ENCODE measurements at places on chromosomes 2 and 18.

DNA sequence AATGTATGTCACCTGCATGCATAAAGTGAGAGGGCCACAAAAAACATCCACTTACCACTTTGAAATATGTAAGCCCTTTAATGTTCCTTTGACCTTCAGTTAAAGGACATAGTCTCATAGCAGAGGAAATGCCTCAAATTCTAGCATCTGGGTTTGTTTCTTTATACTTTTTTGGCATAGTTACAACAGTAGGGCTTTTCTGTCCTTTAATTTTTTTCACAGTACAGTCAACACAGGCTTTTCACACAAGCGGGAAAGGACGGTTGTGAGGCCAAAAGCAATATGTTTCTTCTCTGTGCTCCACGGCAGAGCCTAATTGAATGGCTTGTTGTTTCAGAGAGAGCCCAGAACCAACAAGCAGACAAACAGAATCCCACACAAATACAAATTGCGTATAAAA, 57.6 kb downstream of the CRIM1 start:
- peak; percentile 44 for DNase-seq

DNA sequence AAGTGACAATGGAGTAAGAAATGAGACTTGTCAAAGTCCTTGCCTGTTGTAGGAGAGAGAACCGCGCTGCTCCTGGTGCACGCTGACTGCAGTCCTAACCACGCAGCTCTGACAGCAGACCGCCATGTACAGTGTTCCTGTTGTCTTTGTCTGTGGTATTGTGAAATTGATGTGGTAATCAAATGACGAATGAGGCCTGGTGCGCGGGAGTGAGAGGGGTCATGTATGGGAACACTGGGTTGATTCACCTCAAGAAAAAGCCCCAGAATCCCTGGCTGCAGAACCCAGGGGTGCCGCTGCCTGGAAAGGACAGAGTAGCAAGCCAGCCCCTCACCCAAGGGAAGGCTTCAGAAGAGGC, 64.0 kb downstream of the INPP4A start:
- no peak for DNase-seq

DNA sequence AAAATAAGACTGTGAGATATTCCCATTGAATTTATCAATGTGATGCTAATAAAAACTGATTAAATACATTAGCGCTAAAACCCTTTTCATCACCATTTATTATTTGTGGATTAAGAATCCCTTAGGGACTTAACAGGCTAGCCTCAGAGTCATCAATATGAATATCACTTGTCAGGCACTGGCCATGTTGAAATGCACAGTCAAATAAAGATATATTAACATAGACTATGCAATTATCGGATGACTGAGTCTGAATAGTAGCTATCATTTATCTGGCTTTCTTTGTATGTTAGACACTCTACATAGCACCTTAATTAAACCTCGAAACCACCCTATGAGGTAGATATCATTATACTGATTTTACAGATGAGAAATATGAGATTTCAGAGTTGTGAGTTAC, 213.6 kb downstream of the RDH14 start:
- no peak for DNase-seq

DNA sequence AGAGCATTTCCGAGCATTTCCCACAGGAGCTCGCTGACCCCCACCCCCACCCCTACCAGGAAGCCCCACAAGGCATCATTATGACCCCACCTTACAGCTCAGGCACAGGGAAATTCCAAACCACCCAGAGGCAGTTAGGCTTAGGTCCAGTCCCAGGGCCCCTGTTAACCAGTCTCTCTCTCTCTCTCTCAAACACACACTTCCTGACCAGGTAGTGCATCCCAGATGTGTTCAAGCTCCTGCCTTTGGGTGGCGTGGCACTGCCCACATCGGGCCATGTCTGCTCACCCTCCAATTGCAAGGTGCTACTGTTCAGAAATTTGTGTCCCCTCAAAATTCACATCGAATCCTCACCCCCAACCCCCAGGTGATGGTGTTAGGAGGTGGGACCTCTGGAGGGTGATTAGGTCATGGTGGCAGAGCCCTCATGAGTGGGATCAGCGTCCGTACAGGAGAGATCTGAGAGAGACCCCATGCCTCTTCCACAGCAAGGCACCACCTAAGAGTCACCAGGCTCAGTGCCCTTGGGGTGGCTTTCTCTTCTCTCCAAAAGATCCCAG, 8.8 kb downstream of the COPS9 start:
- no peak for DNase-seq

DNA sequence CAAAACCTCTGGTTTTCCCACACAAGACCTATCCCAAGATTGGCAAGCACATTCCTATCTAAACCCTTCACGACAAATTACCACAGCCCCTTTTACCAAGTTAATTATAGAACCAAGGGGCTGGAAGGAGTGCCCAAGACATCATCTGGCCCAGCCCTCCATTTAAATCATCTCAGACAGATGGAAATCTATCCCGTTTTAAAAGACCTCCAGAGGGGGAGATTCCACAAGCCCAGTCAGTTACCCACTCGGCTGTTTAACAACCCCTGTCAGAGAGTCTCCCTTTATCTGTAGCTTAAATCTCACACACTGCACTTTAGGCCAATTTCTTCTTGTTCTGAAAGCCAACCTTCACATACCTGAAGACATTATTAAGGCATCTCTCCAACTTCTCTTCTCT, 179.1 kb upstream of the MEIS1 start:
- DNase-seq, result no peak

DNA sequence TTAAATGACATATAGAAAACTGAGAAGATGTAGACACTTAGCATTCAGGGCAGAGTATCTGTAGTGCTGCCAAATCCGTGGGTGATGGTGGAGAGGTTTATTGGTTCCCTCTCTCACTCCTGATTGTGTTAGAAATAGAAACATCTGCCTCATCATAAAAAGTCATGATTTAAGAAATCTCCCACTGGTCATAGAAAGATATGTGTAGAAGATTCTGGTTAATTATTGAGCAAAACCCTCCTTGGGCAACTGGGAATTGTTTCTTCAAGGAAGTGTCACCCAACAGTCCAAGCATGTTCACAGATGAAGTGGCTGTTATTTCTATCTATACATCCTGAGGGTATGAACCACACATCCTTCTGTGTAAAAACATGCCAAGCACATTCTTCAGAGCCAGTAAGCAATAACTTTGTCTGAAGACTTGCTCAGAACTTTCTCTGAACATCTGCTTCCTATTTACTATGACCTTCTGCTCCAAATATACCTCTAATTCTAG, 33.6 kb upstream of the CHRNA1 start:
- DNase-seq, result no peak

- DNase-seq, result no peak
Measured at GRCh38 chr2:195606179-195606578, 50.8 kb upstream of the SLC39A10 start.

GRCh38 chr2:191148281-191148680, 2.5 kb downstream of the STAT4 start:
- no peak for DNase-seq

DNA sequence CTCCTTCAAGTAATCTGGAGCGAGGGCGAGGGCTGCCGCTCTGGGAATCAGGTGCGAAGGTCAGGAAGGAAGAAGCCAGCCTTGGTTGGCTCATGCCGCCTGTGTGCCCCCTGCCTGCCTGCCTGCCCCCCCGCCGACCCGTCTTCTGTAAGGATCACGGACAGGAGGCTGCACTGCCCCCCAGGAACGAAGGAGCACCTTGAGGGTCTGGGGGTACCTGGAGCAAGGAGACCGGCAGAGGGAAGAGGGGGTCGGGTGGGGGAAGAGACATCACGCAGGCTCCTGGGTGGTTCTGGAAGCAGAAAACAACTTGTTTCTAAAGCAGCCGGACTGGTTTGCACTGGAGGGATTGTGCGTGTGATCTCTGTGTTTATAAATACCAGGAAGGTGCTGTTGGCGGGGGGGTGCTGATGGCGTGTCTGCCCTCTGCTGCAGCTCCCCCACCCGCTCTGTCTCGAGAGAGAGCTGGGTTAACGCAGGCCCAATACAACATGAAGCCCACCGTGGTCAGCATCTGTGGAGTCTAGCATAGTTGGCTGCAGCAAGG, 1.7 kb downstream of the FOSL2 start:
- no peak for DNase-seq

Measured in spinal cord (tissue), 10 donors.